ENCODE measurements at places on chromosomes 12 and 14. TPM values are rescaled to one million over a fixed set of nuclear protein-coding genes. Genes with fewer than 3 reads are reported as not detected.

PXMP2 gene
- total RNA-seq: 25.6 TPM

DNA sequence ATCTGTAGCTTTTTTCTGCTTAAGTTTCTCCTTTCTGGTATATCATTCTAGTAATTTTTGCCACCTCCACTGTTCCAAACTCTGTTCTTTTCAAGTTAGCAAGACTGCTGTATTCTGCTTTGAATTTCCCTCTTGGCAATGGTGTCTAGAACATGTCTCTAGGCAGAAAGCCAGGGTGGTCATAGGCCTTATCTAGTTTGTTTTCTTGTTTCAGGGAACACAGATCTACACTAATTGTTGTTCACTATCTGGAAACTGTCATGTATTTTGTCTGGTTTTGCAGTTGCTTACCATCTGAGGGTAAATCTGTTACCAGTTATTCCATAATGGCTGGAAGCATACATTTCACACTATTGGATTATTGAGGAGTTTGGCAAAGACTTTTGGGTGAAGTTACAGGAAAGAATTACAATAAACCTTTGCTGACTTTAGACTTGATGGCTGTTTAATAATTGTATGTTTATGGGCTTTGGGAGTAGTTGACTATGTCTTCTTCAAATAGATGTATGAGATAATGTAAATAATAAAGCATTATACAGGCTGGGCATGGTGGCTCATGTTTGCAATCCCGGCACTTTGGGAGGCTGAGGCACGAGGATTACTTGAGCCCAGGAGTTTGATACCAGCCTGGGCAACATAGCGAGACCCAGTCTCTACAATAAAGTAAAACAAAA lies 41.4 kb downstream of the FUT8 start:
- H3K27ac ChIP-seq: no peak overlapping the region
- no peak for DNase-seq
- no peak overlapping the region for H3K4me3 ChIP-seq
- peaks cover 6% of the 10 kb centered on the region for H3K36me3 ChIP-seq
- H3K27me3 ChIP-seq: no peaks in the 10 kb centered on the region

RACGAP1 gene
- 28.3 TPM for total RNA-seq

DNA sequence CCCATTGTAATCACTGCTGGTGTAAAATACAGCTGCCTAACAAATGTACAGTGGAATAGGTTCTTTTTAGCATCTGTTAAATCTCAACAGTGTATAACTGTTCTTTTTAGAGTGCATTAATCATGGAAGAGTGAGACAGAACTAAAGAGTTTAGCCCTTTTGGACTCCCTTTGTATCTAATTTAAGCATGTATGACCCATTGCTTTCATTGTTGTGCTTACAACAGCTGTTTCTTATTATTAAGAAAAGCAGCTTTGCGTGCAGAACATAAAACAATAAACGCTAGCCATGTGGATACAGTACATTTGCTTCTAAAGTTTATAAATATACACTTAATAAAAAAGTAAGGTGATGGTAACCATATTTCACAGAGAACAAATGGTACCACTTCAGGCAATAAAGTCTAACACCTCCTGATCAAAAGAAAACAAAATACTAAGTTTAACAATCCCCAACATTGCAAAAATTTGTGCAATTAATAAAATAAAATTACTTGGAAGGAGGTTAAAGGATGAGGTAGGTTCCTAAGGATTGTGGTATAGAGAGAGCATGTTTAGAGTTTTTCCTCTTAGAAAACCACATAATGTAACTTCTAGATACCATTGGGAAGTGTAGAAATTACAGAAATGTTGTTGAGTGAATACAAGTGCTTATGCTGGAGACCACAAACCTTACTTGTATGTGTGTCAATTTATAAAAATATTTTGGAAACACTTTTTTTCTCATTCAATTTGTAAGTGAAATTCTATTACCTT lies 448.7 kb downstream of the SLC6A15 start:
- no peak for DNase-seq
- peaks cover 9% of the 10 kb centered on the region for H3K27me3 ChIP-seq
- no peak overlapping the region for H3K27ac ChIP-seq
- H3K36me3 ChIP-seq: no peaks in the 10 kb centered on the region
- no peak overlapping the region for H3K4me3 ChIP-seq

DNA sequence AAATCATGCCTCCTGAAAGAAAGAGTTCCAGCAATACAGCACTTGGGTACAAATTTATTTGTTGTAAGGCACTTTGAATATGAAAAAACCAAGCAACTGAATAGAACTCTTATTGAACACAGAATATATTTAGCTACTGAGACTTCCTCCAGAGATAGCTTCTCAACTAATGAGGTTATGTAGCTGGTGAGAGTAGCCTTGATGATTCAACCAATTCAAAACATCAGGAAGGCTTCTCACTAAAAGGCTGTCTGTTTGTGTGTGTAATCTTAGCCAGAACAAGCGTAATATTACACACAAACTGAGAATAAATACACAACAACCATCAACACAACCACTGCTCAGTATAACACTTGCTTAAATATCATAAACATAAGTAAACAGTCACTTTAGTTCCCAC lies 20.4 kb downstream of the EIF2B2 start:
- no peak overlapping the region for H3K4me3 ChIP-seq
- no peak for DNase-seq
- no peaks in the 10 kb centered on the region for H3K4me1 ChIP-seq

DNA sequence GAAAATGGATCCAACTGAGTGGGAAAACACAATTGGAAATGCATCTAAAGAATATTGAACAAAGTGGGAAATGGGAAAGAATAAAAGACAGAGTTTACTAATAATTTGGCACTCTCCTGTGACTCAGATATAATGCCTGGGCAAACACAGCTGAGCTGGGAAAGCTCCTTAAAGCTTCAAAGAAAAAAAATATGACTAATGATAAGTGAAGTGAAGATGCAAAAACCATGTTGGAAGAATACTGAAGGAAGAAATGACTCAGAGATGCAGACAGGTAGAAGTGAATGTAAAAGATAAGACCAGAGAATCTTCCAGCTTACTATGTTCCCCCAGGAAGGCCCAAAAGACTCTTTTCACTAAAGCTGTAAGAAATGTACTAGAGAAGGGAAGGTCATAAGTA lies 62.4 kb upstream of the FOXG1 start:
- H3K27ac ChIP-seq: no peak overlapping the region
- H3K36me3 ChIP-seq: no peaks in the 10 kb centered on the region
- H3K4me1 ChIP-seq: no peaks in the 10 kb centered on the region
- H3K27me3 ChIP-seq: peaks cover 30% of the 10 kb centered on the region

All from osteocyte (in vitro differentiated cells).